Mesothelial cell of epicardium (in vitro differentiated cells): ENCODE measurements at places on chromosomes 3 and 15.

DNA sequence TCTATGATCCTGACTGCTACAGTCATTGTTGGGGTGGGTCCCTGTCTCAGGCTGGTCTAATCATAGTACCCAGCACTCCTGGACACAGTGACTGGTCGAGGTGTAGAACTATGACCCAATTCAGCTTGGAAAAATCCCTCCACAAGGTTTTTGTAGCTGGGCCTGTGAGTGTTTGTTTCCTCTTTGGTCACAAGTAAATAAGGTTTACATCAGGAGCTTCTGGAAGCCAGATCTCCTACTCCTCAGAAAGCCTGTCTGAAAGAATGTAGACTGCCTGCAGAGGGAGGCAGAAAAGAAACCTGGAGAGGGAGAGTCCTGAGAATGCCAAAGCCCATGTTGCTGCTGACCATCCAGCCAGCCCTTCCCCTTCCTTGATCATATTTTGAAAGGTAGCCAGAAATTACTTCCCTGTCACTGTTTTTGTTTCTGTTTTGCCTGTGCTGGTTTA is 123.2 kb downstream of the RAP2B start:
- no peak for DNase-seq

- no peak for DNase-seq
Observed at GRCh38 chr3:145219355-145220235, 941.4 kb downstream of the PLOD2 start.

DNA sequence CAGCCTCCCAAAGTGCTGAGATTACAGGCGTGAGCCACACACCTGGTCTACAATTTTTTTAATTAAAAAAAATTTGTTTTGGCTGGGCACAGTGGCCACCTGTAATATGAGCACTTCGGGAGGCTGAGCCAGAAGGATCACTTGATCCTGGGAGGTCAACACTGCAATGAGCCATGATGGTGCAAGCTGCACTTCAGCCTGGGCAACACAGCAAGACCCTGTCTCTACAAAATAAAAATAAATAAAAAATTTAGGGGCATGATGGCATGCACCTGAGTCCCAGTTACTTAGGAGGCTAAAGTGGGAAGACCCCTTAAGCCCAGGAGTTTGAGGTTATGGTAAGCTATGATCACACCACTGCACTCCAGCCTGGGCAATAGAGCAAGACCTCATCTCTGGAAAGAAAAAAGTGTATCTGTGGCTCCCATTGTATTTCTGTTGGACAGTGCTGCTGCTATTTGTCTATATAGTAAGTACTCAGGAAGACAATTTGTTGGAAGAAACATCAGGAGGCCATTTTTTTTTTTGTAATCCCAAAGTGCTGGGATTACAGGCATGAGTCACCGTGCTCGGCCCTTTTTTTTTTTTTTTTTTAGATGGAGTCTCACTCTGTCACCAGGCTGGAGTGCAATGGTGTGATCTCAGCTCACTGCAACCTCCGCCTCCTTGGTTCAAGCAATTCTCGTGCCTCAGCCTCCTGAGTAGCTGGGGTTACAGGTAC is 27.5 kb upstream of the SH3BP5 start:
- no peak for DNase-seq

DNA sequence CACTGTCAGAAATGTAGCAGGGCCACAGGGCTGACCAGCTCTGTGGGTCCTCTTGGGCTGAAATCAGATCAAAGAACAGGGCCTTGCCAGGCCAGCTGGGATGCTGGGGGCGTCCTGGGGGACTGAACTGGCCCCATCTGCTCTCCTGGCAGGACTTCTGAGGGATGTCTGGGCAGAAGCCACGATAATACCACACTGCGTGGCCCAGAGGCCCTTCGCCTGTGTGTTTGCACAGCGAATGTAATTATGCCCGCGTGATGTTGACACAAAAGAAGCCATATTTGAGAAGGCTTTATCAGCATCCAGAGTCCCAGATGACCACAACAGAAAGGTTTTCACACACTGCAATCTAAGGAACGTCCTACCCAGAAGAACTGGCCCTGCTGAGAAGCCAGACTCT is 174.0 kb downstream of the RAB11A start:
- DNase-seq, result no peak
